ENCODE measurements at places on chromosomes 4 and X.
A peak's percentile ranks its signal among the peaks of the same experiment; 100 is the strongest.

- no peak for DNase-seq
Measured at GRCh38 chr4:135050086-135050717, 848.6 kb upstream of the PABPC4L start.

GRCh38 chr4:111960241-111960667 lies 185.0 kb upstream of the FAM241A start:
- no peak for DNase-seq

DNA sequence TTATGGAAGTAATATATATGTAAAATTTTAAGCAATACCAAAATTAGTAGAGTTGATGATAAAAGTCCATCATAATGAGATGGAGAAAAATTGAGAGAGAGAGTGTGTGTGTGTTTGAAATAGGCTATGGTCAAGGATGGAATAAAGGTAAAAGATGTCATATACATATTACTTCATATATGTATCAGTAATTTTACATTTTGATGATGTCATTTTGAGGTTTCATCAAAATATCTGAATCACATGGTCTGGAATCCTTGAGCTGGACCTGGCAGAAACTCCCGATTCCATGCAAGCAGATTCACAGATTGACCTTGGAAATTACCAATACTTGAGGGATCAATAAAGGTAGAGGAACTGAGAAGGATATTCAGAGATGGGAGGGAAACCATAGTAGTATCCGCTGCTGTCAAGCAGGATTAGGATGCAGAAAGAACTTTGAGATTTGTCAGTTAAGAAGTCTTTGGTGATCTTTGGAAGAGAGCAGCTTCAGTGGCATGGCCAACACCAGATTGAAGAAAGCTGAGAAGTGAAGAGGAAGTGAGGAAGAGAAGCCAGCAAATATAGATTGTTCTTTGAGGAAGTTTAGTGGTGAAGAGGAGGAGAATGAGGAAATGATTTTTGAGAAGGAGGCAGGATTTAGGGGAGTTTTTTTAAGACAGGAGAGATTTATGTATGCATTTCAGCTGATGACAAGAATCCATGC lies 21.5 kb downstream of the DNAAF6 start:
- no peak for DNase-seq

GRCh38 chrX:45379236-45379635 lies 178.6 kb upstream of the DIPK2B start:
- no peak for DNase-seq

- no peak for DNase-seq
Measured at GRCh38 chr4:173418639-173419038, 19.7 kb upstream of the SCRG1 start.

DNA sequence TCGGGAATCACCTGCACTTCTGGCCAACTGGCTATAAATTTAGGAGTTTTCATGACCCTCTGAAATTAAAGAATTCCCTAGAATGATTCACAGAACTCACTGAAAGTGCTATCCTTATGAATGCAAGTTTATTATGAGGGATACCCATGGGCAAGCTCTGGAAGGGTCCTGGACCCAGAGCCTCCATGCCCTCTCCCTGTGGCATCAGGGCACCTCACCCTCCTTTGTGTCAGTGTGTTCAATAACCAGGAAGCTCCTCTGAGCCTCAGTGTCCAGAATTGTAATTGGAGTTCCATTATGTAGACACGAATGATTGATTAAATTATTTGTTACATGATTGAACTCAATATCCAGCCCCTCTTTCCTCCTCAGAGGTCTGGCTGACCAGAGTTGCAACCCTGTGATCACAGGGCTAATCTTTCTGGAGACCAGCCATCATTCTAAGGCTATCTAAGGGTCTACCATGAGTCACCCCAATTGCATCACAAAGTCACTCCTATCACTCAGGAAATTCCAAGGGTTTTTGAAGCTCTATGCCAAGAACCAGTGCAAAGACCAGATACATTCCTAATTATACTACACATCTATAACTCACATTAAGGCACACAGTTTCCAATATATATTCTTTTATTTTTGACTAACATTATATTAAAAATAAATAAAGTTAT lies 8.9 kb downstream of the ANXA3 start:
- no peak for DNase-seq

- no peak for DNase-seq
Measured at GRCh38 chrX:41541386-41541785, 94.2 kb downstream of the NYX start.

- DNase-seq = no peak
Measured at GRCh38 chr4:154622598-154622997, 10.1 kb upstream of the FGG start.

- DNase-seq = peak; percentile 51
Measured at GRCh38 chr4:82201805-82202641, 171.8 kb downstream of the HNRNPD start.

DNA sequence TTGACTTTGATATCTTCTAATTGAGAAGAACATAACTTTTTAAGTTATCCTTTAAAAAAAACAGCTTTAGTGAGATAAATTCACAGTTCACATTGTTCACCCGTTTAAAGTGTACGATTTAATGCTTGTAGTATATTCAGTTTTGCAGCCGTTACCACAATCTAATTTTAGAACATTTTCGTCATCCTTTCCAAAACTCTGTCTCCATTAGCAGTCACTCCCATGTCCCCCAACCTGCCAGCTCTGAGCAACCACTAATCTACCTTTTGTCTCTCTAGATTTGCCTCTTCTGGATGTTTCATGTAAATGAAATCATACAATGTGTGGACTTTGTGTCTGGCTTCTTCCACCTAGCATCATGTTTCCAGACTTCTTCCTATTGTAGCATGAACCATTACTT lies 38.6 kb downstream of the CLCN4 start:
- DNase-seq = no peak

- no peak for DNase-seq
Measured at GRCh38 chrX:2316534-2316933, 184.2 kb downstream of the DHRSX start.

- DNase-seq = no peak
Measured at GRCh38 chr4:17033025-17033767, 134.8 kb upstream of the LDB2 start.

DNA sequence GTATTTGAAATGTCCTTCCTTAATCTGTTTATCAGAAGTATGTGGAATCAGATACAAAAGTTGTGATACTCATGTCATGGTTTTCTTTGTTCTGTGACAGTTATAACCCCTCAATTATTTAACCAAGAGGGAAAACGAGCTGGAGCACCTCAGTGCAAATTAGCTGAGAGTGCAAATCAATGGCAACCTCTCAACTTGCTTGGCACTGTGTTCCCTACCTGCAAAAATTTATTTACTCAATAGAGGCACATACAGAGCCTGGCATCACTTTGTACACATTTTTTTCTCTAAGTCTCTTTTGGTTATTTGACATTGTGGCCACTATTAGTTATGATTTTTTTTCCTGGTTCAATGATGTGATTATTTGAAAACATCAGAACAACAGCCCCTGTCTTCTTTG lies 186.2 kb downstream of the STIM2 start:
- DNase-seq = no peak

- no peak for DNase-seq
Measured at GRCh38 chrX:102833136-102833535, 103.9 kb upstream of the RAB40AL start.

GRCh38 chr4:1746265-1746691 lies 25.0 kb downstream of the TACC3 start:
- peak; percentile 60 for DNase-seq

DNA sequence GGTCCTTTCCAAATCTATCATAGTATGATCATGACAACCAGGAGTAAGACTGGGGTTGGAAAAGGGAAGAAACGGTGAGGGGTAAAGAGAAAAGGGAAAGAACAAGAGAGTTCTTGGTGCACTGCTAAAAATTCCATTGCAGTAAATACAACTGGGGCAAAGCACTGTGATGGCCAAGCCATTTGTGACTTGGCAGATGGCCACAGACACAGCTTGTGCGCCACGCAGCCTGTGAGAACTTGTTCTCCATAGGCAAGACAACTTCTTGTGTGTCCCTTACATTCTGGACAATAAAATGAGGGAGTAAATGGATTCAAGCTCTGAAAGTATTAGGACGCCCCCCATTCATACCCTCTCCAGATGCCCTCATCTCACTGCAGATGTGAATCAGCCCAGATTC lies 10.9 kb downstream of the MFAP3L start:
- DNase-seq = no peak

DNA sequence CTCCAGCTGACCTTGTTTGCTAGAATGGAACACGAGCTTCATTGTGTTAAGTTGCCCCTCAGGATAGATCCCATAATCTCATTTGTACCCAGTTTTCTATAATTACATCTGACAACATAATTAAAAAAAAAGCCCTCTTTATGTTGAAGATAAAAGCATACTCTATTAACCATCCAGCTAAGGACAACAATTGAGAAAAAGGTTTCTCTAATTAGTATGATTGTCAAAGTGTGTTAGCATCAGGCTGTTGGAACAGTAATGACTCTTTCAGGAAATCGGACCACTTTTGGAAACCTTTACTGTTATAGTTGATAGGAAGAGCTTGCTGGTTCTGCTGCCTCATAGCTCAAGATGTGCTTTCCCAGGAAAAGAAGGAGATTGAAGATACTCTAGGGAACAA lies 172.6 kb downstream of the FHIP1A start:
- DNase-seq = no peak

GRCh38 chr4:169567916-169568315 lies 44.5 kb downstream of the NEK1 start:
- DNase-seq = no peak

DNA sequence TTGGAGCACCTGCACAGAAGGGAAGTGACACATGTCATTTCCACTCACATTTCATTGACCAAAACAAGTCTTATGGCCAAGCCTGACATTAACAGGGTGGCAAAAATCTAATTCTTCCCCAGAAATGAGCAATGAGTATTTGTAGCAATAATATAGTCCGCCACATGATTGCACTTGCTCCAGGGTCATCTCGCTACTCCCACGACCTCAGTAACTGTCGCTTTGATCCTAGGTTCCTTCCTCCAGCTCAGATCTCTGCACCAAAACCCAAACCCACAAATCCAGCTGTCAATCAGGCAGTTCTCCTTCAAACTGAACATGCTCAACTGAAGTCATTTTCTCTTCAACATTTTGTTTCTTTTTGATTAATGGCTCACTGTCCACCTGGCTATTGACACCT lies 25.2 kb upstream of the PTTG2 start:
- no peak for DNase-seq

DNA sequence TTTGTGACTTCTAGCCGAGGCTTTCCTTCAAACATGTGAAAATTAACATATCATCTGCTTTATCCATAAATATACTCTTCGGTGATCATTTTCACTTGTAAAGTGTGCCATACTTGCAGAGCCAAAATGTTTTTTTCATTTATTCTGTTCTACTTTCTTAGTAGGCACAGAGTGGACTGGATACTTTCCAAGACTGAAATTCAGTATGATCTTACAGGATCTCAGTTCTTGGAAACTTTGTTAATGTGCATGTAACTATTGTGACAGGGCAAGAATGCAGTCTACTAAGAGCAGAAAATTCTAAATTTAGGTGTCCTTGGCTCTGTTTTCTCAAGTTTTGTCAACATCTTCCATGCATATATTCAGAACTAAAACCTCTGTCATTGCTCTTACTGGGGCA lies 284.9 kb downstream of the TEX13A start:
- no peak for DNase-seq

DNA sequence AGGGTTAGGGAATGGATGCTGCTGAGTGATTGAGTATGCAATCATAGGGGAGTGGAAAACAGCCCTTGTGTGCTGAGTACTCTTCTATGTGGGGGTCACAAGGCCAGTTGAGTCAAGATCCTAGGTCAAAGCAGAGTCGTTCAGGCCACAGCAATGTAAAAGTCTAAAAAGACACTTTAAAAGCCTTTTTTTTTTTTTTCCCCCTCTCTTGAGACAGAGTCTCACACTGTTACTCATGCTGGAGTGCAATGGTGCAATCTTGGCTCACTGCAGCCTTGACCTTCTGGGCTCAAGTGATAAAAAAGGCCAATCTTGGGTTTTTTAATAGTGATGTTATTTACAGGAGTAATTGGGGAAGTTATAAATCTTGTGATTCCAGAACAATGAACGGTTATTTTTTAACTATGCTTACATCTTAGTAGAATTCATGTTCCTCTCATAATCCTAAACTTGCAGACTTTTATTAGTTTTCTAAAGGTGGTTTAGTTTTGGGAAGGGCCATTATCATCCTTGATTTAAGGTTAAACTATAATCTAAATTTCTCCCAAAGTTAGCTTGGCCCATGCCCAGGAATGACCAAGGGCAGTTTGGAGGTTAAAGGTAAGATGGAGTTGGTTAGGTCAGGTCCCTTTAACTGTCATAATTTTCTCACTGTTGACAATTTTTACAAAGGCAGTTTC lies 82.2 kb upstream of the BMP2K start:
- DNase-seq = no peak

- no peak for DNase-seq
Measured at GRCh38 chrX:48890934-48891401, 6.6 kb downstream of the TIMM17B start.

- DNase-seq = no peak
Measured at GRCh38 chr4:35771571-35771970, 472.7 kb downstream of the ARAP2 start.

- DNase-seq = no peak
Measured at GRCh38 chr4:184252136-184253071, 34.7 kb upstream of the ENPP6 start.

GRCh38 chrX:150536455-150537116 lies 31.8 kb upstream of the MTM1 start:
- DNase-seq = no peak

DNA sequence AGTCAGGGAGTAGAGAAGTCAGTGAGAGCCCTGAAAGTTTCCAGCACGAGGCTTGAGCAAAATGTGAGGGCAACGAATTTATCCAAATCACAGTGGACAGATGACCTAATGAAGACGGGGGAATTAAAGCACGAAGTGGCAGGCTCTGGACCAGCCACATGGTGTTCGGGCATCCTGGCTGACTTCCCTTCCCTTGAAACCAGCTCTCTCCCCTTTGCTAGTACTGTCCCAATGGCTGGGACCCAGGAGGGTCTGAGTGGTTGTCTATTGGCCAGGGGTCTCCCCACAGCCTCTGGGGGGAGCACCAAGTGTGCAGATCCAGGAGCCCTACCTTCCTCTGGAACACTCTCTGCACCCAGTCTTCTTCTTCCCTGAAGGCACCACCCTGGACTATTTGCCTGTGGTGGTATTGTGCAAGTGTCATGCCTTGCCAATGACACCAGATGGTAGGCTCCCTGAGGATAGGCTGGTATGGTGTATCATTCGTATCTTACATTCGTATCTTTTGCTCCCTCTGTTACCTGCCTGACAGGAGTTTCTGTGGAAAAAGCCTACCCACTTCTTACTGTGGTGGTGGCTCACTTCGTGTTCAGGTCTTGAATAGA lies 2.1 kb downstream of the APLN start:
- no peak for DNase-seq

- no peak for DNase-seq
Measured at GRCh38 chr4:113513382-113513781, 248.2 kb downstream of the CAMK2D start.

GRCh38 chr4:70183940-70184246 lies 11.6 kb upstream of the ODAM start:
- no peak for DNase-seq

- DNase-seq = no peak
Measured at GRCh38 chrX:131779306-131779705, 235.4 kb downstream of the OR13H1 start.

DNA sequence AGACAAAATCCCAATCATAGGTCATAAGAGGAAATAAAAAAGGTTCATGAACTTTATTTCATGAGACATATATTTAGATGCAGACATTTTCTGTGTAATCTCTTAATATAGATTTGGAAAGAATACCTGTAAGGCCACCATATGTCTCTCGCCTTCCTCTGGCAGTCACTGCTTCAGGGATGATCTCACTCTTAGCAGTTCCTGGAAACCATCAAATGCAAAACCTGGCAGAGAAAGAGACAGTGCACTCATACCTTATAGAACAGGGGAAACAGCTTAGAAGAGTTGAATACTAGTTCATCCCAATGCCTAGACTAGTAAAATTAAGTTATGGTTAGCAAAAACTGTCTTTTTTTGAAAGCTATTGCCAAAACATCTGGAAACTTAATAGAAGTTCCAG lies 243.3 kb downstream of the GASK1B start:
- DNase-seq = no peak
